Activated CD4-positive, alpha-beta memory T cell treated with anti-CD3 and anti-CD28 coated beads for 36 hours (primary cell): ENCODE measurements at places on chromosomes 5 and 9. TPM values are rescaled to one million over a fixed set of nuclear protein-coding genes. Genes with fewer than 3 reads are reported as not detected.

Gene PCA3
- total RNA-seq: not detected

DNA sequence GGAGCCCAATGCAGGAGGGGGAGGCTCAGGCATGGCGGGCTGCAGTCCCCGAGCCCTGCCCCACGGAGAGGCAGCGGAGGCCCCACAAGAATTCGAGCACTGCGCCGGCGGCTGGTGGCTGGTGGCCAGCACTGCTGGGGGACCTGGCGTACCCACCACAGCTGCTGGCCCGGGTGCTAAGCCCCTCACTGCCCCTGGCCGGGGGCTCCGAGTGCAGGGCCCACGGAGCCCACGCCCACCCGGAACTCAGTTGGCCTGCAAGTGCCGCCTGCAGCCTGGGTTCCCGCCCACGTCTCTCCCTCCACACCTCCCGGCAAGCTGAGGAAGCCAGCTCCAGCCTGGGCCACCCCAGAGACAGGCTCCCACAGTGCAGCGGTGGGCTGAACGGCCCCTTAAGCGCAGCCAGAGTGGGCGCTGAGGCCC, 780.3 kb downstream of the DTWD2 start:
- DNase-seq: no peak

- DNase-seq: no peak
Measured at GRCh38 chr5:122736086-122736845, 38.6 kb upstream of the SNX2 start.

Gene LSM11
- 8.0 TPM for total RNA-seq

DNA sequence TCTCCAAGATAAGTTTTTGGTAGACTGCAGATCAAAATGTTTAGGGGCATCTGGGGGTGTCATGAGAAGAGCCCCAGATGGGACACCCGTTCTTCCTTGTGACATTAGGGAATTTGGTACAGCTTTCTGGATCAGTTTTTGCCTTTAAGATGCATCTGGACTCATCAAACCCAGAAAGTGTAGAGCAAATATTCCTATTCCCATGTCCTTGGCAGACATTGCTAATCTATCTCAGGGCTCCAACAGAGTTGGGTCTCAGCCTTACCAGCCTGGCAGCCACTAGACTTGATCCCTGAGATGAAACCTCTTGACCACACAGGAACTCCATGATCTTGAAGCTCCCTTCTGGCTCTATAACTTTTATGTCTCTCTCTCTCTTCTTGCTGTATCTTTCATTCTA, 35.6 kb downstream of the ERGIC1 start:
- DNase-seq: no peak

GRCh38 chr9:72480921-72481320, 40.5 kb upstream of the TMC1 start:
- DNase-seq: no peak

GRCh38 chr5:171595401-171595800, 176.0 kb downstream of the FGF18 start:
- DNase-seq: no peak

DNA sequence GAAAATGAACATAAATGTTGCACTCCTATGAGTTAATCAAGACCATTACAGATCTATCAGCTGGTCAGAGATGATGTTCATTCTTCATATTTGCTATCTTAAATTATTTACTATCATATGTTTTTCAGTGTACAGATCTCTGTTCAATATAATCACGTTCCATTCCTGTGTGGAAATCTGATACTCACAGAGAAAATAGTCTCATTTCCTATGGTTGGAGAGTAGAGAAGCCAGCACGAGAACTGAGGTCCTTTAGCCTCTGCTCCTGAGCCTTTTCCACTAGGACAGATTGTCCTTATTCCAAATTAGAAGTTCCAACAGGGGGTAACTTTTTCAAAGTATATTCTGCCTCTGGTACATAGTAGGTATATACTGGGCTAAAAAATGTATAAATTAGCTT, 29.2 kb downstream of the UGCG start:
- DNase-seq: no peak

GRCh38 chr5:65171645-65172044, 310.1 kb downstream of the ADAMTS6 start:
- no peak for DNase-seq

DNA sequence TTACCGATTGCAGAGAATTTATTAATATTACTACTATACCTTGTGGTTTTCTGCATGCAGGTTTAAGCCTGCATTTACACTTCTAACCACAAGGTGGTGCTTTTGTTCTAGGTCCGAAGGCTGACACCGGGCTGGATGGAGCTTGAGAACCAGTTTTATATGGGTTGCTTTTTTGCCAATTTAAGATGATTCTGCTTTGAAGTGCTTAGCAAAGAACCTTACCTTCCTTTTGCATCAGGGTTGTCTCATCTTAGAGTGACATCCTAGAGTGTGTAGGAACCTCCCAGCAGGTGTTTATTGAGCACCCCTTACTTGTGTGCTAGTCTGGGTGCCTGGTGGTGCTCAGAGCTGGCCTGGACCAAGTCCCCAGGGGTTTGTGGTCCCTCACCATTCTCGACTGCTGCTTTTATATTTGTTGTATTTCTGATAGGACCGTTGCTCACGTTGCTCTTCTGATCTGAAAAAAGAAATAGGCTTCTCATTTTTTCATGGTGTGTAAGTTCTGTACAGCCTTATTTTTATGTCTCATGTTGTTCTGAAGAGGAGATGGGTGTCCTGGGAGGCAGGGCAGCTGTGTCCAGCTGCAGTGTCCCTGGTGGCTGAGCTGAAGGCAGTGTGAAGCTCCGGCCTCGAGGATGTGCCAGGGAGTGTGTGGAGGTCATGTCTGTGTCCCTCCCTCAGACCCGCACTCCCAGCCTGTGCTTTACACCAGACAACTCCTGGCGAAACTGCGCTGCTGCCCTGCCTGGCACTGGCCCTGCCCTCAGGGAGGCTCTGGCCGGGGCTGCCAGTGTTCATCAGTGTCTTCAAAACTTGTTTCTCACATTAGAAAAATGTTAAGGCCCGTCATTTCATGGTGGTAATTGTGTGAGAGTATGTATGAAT, 54.3 kb downstream of the EHMT1 start:
- DNase-seq: peak; percentile 46

DNA sequence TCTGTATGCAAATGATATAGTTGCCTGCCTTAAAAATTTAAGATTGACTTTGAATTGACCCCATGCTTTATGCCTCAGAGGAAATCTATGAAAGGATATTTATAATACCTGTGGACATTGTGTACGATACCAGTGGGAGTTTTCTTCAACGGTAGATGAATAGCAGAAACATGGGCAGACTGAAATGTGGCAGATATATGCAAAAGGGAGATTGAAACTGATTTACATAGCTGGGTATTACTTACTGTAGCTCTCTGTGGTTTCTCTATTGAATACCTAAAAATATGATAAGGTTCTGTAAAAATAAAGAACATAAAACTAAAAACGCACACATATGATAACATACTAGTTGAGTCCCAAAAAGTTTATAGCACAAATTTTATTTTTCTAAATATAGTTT, 345.2 kb upstream of the PCSK5 start:
- DNase-seq: no peak

Gene LHX2
- not detected for total RNA-seq

- DNase-seq: no peak
Measured at GRCh38 chr9:1743121-1743960, 271.8 kb upstream of the SMARCA2 start.

Gene INSL6
- total RNA-seq: not detected

- no peak for DNase-seq
Measured at GRCh38 chr5:168163966-168164365, 127.5 kb upstream of the WWC1 start.

DNA sequence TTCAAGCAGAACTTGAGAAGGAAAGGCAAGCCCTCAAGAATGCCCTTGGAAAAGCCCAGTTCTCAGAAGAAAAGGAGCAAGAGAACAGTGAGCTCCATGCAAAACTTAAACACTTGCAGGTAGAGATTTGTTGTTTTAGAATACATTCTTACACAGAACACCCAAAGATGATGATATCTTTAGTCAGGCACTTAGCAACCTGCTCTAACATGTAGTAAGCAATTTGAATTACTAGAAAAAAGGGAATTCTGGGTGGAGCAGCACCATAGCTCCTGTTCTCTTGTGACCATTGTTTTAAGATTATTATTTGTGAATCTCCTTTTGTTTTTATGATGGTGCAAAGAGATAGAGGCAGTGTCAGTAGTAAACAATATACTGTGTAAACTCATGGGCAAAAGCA, 63.1 kb downstream of the RAB14 start:
- DNase-seq: no peak

Gene HINT1
- 349 TPM for total RNA-seq

Gene DBH
- total RNA-seq: not detected
